ENCODE measurements at places on chromosomes 5 and 9. TPM values are rescaled to one million over a fixed set of nuclear protein-coding genes. Genes with fewer than 3 reads are reported as not detected.

DNA sequence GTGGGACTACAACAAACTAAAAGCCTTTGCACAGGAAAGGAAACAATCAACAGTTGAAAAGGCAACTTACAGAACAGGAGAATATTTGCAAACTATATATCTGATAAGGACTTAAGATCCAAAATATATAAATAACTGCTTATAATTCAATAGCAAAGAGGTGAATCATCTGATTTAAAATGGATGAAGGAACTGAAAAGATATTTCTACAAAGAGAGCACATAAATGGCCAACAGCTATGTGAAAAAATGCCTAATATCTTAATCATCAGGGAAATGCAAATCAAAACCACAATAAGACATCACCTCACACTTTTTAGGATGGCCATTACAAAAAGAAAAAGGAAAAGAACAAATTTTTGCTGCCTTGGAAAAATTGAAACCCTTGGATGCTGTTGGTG lies 100.4 kb downstream of the LURAP1L start:
- no peak for DNase-seq

UNC5A gene
- total RNA-seq, result 0.06 TPM

GRCh38 chr9:36903541-36904435 lies 130.3 kb downstream of the PAX5 start:
- DNase-seq, result peak; percentile 96

DNA sequence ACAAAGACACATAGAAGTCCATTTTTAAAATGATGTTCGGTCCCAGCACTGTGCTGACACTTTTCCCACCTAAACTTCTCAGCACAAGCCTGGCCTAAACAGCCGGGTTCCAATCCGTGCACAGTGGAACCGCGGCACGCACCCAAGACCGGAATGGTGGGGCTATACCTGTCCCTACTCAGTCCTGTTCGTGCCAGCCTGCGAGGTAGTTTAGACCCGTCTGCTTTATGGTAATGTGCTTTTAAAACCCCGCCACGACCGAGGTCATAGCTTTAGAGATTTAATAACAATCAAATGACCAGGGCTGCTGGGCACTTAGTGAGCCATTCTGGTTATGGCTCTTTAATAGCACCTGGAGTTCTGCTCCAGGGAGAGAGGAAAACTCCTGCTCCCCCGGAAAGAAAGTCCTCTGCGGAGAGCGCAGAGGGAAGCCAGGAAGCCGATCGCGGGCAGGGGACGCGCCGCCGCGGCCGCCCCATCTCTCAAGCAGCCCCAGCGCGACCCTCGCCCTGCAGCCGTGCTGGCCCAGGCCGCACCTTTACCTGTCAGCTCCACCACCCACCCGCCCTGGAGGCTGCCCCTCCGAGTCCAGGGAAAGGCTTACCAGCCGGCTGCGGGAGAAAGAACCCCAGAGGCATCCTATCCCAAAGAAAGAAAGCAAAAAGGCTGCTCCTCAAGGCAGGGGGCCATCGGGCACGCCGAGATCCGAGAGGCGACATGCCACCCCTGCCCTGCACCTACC lies 511 bp downstream of the ARL15 start:
- peak; percentile 55 for DNase-seq

DNA sequence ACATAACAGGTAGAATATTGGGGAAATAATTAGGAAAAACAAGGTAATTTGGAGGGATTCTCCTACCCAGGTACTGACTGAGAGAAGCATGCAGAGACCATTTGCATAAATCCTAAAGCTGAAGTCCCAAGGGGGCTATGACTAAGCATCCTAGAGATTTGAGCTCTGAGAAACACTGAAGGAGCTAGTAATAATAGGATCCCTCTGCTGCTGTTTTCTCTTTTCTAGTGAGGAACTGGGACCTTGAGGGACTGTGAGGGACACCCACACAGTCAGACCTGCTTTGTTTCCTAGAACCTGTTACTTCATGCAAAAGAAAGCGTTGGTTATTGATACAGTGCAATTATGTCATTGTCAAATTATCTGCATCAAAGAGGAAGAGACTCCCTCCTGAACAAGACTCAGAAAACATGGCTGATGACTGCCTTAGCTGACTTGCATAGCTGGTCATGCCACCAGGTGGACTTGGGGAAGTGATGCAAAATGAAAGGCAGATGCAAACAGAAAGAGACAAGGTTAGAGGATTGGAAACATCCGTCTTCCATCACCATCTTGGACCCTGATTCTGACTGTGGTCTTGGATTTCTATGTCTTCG lies 335.4 kb downstream of the NTRK2 start:
- DNase-seq, result no peak

DNA sequence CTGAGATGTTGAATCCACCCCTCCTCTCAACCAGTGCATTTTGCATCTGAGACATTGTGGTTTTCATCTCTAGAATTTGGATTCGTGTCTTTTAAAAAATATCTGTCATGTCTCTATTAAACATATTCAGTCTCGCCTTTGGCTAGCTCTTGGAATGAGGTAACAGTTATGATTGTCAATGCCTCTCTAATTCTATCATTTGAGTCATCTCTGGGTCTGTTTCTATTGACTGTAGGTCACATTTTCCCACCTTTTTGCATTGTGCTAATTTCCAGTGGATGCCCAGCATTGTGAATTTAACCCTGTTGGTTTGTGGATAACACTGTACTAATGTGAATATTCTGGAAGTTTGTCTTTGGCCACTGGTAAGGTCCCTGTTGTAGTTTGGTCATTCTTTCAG lies 8.4 kb upstream of the SLC6A3 start:
- DNase-seq, result no peak

- DNase-seq, result no peak
Measured at GRCh38 chr9:127351182-127352166, 45.5 kb upstream of the SLC2A8 start.

ZNF300 gene
- 9.4 TPM for total RNA-seq

GRCh38 chr9:114278881-114279570 lies 43.9 kb upstream of the ORM1 start:
- peak; percentile 90 for DNase-seq

GRCh38 chr5:79346420-79346824 lies 110.5 kb downstream of the JMY start:
- DNase-seq, result peak; percentile 81

- no peak for DNase-seq
Measured at GRCh38 chr5:1037671-1038416, 29.2 kb downstream of the NKD2 start.

- peak; percentile 53 for DNase-seq
Measured at GRCh38 chr5:107564931-107565372, 105.8 kb downstream of the EFNA5 start.

DNA sequence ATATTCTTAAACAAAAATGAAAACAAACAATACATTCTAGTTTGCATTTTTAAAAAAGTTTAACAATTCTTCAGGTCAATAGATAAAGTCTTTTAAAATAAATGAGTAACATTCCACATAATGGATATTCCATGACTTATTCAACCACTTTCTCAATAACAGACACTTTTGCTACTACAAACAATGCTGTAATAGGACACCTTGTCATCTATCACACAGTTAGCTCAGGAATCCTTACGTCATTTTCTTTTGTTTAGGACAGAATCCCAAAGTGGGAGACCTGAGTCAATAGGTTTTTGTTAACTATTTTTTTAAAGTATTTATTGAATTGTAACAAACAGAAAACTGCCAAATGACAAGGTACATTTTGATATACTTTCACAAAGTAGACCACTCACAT lies 72.5 kb downstream of the CEP120 start:
- DNase-seq, result no peak

DNA sequence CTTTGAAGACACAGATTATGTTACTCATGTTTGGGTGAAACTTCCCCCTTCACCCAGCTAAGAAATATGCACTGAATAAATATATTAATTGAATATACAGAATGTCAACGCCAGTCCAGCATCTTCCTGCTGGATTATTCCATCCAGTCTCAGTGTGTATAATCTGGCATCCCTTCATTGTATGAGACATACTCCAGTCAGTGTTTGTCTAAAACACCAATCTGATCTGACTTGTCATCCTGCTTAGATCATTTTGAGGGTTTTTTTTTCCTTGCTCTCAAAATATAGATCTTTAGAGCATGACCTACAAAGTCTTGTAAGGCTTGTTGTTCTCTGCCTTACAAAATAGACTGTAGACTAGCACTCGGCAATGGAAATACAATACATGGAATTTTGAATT lies 195.1 kb downstream of the SMARCA2 start:
- peak; percentile 25 for DNase-seq

DNA sequence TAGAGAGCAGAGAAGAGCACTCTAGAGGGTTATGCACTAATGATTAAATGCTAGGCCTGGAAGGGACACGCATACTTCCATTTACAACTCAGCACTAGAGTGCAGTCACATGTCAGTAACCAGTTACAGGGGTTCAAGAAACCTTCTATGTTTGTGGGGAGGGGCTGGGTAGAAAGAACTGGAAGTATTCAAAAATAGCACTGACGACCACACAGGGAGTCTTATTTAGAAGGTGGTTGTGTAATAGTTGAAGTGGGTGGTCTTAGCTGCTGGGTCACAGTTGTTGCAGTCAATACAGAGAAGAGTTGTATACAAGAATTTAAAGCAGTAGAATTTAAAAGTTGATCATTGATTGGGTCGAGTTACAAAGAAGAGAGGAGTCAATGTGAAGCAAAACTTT lies 15.4 kb downstream of the AOPEP start:
- DNase-seq, result no peak

DNA sequence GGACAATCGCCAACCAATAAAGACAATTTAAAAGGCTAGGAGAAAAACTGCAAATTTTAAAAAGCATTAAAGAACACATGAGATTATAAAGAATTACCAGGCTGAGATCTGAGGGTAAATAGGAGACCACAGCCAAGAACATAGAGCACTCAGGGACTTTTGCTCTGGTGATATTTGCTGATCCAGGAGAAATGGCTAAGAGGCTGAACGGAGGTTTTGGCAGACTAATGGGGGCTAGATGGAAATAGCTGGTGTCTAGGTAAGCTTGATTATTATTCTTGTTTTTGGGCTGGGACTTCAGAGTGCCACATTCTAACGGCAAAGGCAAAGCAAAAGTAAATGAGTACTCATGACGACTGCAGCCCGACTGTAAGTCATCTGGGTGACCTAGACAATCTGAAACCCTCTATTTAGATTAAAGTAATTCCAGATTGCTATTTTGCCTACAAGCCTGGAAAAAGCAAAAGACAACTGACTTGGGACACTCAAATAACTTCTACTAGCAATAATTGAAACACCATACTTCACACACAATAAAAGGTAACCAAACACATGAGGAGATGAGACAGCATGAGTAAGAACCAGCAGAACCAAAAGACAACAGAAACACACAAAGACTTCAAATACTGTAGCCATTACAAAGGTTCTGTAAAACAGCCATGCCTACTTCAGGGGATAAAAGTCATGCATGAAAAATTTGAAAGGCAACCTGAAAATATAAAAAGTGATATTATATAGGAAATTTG lies 68.8 kb downstream of the JAKMIP2 start:
- peak; percentile 30 for DNase-seq

DNA sequence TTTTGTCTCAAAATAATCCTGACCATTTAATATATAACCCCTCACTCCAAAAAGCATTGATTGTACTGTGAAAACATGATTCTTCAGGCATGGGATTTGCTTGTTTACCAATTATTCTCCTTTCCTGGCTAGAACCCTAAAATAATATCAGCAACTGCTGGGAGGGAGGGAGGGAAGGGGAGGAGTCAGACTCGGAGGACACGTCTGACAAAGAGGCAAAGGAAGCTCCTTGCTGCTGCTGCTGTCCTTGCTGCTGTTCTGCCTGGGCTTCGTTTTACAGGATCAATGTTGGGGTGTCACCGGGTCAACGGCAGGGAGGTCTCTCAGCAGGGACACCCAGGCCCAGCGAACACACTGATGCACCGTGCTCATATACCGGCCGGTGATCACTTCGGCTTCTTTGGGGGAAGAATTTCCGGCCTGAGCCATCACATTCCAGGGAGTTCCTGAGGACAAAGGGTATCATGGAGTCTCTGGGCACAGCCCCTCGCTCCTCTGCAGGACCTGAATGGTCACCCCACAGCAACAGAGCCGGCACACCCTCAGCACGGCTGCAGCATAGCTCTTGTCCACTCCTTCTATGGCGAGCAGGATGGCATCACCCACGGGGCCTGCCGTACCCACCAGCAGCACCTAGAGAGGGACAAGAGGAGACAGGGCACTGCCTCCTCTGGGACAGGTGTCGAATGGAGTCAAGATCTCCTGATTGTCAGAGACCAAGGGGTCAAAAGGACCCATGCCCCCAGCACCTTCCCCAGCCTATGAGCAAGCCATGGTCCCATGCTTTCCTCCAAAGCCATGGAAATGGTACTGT lies 27.9 kb downstream of the MED10 start:
- DNase-seq, result no peak

DMRT3 gene
- not detected for total RNA-seq

ADGRV1 gene
- 10.6 TPM for total RNA-seq

- DNase-seq, result peak; percentile 52
Measured at GRCh38 chr5:33321026-33321425, 119.7 kb upstream of the TARS1 start.

DNA sequence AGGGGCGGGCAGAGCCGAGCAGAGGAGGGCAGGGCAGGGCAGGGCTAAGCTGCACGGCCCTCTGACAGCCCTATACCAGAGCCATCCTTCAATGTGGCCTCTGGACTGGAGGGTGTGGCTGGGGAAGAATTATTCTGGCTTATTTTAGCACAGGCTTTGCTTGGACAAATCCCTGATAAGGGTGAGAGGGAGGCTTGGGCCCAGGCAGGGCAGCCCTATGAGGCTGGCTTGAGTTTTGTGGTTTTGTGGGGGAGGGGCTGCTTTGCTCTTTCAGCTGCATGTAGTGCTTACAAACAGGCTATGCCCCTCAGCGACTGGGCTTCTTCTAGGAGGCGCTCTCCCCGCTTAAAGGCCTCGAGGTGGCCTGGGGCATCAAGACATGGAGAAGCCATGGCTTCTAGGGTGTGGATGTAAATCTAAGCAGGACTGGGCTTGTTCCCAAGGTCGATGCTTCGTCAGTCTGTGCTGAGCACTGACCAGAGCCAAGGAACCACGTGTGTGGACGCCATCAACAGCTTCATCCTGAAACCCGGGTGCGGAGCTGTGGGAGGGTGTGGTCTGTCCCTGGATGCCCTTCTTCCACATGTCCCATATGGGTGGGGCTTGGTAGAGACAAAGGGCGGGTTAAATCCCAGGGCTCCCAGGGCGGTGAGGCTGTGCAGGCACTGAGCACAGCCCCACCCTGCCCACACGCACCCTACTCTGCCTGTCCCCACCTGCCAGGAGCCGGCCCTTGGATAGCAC lies 45.7 kb upstream of the IPPK start:
- DNase-seq, result no peak

DNA sequence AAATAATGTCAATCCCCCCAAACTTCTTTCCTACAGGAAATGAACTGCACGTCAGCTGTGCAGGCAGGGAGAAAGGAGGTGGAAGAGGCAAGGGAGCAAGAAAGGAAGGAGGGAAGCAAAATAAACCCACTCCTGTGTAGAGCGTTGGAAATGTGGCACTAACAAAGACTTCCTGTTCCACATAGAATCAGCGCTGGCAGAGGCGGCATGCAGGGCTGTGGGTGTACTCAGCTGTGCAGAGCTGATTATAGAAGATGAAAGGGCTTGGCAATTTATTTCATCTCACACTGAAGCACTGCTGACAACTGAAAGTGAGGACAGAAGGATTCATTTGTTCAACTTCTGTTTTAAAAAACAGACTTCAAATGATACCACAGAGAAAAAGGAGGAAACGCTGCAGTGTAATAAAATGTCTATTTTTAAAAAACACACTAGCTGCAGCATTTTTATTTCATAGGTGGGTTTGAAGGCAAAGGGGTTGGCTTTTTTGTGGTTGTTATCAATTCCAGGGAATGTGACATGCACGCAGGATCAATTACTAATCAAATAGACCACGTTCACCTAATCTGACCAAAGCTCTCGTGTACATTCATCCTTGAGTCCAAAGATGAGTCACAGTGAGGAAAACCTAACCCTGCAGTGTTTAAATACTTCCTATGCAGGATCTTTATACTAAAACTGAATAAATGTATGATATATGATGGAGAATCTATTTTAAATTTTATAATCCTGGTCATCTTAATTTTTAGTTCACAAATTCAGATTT lies 583.5 kb downstream of the ZNF608 start:
- peak; percentile 44 for DNase-seq
